Endodermal cell (in vitro differentiated cells): ENCODE measurements at places on chromosomes 13 and 19. TPM values are rescaled to one million over a fixed set of nuclear protein-coding genes. Genes with fewer than 3 reads are reported as not detected.

GRCh38 chr19:10505583-10506229, 2.5 kb upstream of the KEAP1 start:
- H3K4me3 ChIP-seq: no peak overlapping the region
- peak; percentile 94 for DNase-seq
- H3K4me1 ChIP-seq: no peaks in the 10 kb centered on the region
- no peaks in the 10 kb centered on the region for H3K27me3 ChIP-seq
- H3K36me3 ChIP-seq: no peaks in the 10 kb centered on the region
- H3K27ac ChIP-seq: no peak overlapping the region

DNA sequence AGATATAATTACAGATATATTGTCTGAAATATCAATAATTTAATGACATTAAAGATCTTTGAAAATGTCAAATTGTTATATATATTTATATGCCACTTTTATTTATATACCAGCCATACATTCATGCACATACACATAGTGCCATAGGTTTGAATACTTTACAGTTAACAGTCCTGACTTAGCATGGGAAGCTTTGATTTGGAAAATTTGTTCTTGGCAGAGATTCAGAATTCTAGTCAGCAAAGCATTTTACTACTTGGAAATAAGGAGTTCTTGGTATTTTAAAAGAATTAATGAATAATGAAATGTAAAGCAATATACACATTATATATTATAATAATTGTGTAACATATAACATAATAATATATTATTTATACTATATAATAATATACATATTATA, 277.0 kb upstream of the PCDH20 start:
- H3K36me3 ChIP-seq: no peaks in the 10 kb centered on the region
- H3K27ac ChIP-seq: no peak overlapping the region
- H3K27me3 ChIP-seq: no peaks in the 10 kb centered on the region
- DNase-seq: no peak
- no peak overlapping the region for H3K4me3 ChIP-seq
- H3K4me1 ChIP-seq: no peaks in the 10 kb centered on the region

Gene KLK2
- not detected in 3 replicates for total RNA-seq

Gene KIR3DL1
- total RNA-seq: not detected in 2 replicates

Gene VAV1
- total RNA-seq: not detected in 3 replicates

GRCh38 chr19:34904664-34905527, 21.8 kb upstream of the ZNF30 start:
- no peak overlapping the region for H3K27ac ChIP-seq
- peak overlapping the region; percentile 60 for H3K4me3 ChIP-seq
- peak; percentile 81 for DNase-seq
- no peaks in the 10 kb centered on the region for H3K36me3 ChIP-seq
- H3K27me3 ChIP-seq: peaks cover 64% of the 10 kb centered on the region

- no peaks in the 10 kb centered on the region for H3K36me3 ChIP-seq
- no peak overlapping the region for H3K27ac ChIP-seq
- H3K4me3 ChIP-seq: no peak overlapping the region
- no peaks in the 10 kb centered on the region for H3K27me3 ChIP-seq
- DNase-seq: no peak
These were observed 29.5 kb downstream of the COMP start for GRCh38 chr19:18761531-18762110.

Gene FXYD1
- total RNA-seq: 0.75 and 1.9 TPM in 2 replicates

DNA sequence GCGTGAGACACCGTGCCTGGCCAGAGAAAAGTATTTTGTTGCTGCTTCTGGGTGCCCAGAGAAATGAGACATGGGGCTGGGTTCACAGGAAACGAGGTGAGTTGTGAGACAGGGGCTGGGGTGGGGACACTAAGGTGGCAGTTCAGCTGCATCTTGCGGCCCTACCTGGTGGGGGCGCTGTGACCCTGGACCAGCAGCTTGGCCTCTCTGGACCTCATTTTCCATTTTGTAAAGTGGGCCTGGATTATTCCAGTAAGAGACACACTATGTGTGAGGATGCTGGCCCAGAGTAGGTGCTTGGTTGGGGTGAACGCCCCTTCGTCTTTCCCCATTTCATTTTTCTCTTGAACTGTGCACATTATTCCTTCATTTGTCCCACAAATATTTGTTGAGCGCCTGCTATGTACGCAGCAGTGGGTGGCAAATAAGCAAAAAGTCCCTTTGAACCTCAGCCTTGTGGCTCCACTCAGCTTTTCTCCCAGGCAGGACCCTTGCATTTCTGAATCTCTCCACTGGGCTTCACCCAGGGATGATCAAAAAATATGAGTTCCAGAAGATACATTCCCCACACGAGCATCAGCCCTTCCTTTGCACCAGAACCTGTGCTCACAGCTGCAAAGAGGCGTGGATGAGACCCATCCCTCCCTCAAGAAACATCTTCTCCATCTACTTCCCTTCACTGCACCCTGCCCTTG, 26.6 kb upstream of the OR10H1 start:
- no peaks in the 10 kb centered on the region for H3K36me3 ChIP-seq
- no peaks in the 10 kb centered on the region for H3K27me3 ChIP-seq
- H3K4me1 ChIP-seq: no peaks in the 10 kb centered on the region
- no peak overlapping the region for H3K27ac ChIP-seq
- H3K4me3 ChIP-seq: no peak overlapping the region

DNA sequence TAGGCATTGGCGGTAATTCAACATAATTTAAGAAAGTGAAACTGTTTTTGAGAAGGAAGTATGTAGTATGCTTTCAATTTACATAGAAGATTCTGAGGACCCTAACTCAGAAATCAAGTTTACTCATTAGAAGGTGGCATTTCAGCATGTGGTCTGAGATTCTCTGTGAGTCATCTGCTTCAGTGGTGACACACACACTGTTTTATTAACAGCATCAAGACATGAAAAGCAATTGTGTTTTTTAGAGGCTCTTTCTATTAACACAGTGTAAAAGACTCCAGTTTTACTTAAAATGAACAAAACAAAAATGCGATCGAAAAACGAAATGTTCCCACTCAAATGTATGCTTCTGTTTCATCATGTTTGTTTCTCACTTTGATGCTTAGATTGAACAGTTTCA, 802.1 kb upstream of the SLITRK6 start:
- H3K36me3 ChIP-seq: no peaks in the 10 kb centered on the region
- DNase-seq: no peak
- H3K27me3 ChIP-seq: no peaks in the 10 kb centered on the region
- H3K27ac ChIP-seq: no peak overlapping the region
- no peak overlapping the region for H3K4me3 ChIP-seq
- H3K4me1 ChIP-seq: no peaks in the 10 kb centered on the region

Gene NUMBL
- total RNA-seq: 23.2 to 46.9 TPM (median 46.8 TPM) in 3 replicates

DNA sequence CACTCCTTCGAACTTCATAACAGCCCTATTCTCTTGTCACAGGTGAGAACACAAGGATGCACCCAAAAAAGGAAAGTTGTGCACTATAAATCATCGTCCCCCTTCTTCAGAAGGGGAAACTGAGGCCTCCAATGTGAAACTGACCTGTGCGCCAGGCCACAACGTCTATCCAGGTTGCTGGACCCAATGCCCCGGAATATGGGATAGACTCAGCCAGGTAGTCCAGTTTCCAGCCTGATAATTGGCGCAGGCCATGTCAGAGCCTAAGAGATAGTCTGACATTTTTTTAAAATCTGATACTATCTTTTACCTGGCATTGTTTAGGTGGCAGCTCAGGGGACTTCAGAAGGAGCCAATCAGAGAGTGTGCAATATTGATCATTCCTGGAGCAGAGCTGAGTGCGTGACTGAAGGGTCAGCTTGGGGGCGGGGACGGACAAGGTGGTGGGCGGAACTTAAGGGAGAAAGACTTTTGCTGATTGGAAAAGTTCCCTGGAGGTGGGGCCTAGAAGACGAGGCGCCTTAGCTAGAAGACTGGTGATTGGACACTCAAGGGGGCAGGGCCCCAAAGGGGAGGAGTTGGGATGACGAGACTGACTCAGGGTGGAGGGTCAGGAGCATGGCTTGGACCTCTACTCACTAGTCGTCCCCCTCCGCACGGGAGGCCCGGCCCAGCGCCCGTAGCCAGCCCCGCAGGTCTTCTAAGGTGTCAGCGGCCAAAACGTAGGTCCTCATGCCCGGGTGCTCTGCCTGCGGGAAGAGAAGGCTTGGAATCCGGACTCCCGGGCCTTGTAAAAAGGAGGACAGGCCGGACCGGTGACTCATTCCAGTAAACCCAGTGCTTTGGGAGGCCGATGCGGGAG, 8.5 kb downstream of the PLEKHA4 start:
- no peak overlapping the region for H3K4me3 ChIP-seq
- no peaks in the 10 kb centered on the region for H3K36me3 ChIP-seq
- H3K4me1 ChIP-seq: peaks cover 7% of the 10 kb centered on the region
- no peak overlapping the region for H3K27ac ChIP-seq
- H3K27me3 ChIP-seq: no peaks in the 10 kb centered on the region
- peak; percentile 84 for DNase-seq

DNA sequence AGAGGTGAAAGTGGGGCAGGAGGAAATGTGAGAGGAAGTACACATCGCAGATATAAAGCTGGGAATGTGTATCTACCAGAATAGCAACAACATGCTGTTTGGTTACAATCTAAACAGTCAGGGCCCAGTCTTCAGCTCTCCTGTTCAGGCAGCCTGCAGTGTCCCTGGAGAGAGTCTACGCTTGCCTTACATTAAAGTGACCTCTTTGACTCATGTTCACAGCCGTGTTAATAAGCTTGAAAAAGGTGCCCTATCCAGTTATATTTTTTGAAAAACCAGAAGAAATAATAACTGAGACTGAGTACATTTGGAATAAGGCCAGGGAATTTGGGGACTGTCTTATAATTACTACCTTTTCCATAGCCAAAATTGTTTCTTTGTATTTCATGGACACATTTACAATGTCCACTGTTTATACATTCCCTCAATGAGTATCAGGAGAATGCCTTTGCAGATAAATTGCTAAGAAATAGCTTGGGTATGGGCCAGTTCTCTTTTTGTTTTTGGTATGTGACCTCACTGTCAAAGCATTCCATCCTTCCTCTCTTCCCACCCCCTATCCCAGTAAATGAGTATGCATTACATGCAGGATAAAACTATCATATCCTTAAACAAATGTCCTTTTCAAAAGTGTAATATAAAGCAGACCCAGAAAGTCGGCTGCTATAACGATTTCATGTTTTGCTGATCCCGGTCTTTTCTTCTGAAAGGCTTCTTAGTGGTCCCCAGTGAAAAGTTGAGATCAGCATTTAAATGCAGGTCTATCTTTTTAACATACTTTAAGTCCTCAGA, 82.6 kb downstream of the PCDH9 start:
- no peak overlapping the region for H3K4me3 ChIP-seq
- no peaks in the 10 kb centered on the region for H3K27me3 ChIP-seq
- DNase-seq: no peak
- no peaks in the 10 kb centered on the region for H3K4me1 ChIP-seq
- H3K36me3 ChIP-seq: no peaks in the 10 kb centered on the region

GRCh38 chr13:51666374-51666773, 82.1 kb downstream of the WDFY2 start:
- no peaks in the 10 kb centered on the region for H3K27me3 ChIP-seq
- no peak overlapping the region for H3K27ac ChIP-seq
- no peak for DNase-seq
- H3K36me3 ChIP-seq: peaks cover 7% of the 10 kb centered on the region

GRCh38 chr13:23074075-23074828, 106.5 kb upstream of the SGCG start:
- no peak overlapping the region for H3K4me3 ChIP-seq
- H3K27me3 ChIP-seq: no peaks in the 10 kb centered on the region
- no peaks in the 10 kb centered on the region for H3K4me1 ChIP-seq
- DNase-seq: no peak
- H3K36me3 ChIP-seq: no peaks in the 10 kb centered on the region
- H3K27ac ChIP-seq: no peak overlapping the region

Gene NLRP9
- total RNA-seq: not detected in 2 replicates
